ENCODE measurements at places on chromosomes 12 and 14.

DNA sequence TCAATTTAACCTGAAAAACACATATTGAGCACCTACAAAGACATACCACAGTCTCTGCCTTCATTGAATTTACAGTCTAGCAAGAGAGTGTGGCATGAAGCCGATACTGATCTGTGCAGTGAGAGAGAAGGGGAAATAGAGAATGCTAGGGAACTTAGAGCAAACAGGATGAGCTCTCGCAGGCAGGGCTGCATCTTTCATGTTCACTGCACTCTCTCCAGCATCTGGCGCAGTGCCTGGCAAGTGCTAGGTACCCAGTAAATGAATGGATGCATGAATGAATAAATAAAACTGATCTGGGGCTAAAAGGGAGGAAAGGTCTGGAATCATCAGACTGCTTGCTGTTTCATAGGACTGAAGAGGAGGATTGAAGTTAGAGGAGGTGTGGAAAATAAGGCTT is 256.5 kb upstream of the NPAS3 start:
- DNase-seq = no peak
- H3K4me1 ChIP-seq = no peaks in the 10 kb centered on the region
- H3K4me3 ChIP-seq = no peak overlapping the region
- H3K27me3 ChIP-seq = peaks cover 2% of the 10 kb centered on the region
- H3K36me3 ChIP-seq = no peaks in the 10 kb centered on the region

DNA sequence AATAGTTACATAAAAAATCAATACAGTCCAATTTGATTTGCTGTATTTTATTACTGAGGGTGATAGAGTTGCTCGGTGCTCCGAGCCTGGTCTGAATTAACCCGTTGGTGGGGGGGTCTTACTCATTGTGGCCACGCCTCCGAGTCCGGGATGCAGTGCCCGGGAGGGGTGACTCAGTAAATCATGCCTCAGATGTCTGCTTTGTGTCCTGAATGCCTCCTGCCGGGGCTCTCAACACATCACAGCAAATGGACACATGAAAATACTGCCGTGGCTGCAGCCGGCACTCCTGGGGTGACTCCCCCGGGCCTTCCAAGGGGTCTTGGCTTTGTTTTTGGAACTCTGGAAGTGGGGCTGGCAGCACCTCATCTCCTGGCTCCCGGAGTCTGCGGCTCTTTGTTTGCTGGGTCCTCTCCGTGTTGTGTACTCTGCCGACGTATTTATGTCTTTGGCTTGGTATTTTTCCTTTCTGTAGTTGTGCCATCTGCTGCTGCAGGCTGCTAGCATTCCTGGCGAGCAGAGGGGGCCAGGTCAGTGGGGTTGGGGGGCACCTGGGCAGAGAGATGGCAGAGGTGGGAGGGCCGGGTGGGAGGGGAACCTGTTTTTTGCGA is 129.0 kb downstream of the AACS start:
- no peak overlapping the region for H3K27ac ChIP-seq
- DNase-seq = no peak
- H3K4me1 ChIP-seq = no peaks in the 10 kb centered on the region
- H3K4me3 ChIP-seq = no peak overlapping the region

DNA sequence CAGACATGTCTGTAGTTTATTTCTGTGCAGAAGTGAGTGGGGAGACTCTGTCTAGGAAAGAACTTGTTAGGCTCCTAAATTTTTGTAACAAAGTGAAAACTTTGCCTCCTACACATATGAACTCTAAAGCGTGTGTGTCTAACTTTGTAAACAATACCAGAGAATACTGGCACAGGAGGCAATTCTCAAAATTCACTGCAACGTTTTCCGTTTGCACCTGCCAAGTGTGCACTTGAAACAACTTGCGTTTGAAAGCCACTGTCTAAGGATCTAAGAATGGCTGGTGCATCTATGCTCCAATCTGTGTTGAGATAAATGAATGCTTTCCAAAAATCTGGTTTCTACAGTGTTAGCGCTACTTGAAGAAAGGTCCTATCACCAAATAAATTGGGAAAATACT is 15.3 kb downstream of the GRIP1 start:
- DNase-seq = no peak
- H3K4me3 ChIP-seq = no peak overlapping the region
- H3K27me3 ChIP-seq = peaks cover 12% of the 10 kb centered on the region
- H3K4me1 ChIP-seq = no peaks in the 10 kb centered on the region
- H3K27ac ChIP-seq = no peak overlapping the region

DNA sequence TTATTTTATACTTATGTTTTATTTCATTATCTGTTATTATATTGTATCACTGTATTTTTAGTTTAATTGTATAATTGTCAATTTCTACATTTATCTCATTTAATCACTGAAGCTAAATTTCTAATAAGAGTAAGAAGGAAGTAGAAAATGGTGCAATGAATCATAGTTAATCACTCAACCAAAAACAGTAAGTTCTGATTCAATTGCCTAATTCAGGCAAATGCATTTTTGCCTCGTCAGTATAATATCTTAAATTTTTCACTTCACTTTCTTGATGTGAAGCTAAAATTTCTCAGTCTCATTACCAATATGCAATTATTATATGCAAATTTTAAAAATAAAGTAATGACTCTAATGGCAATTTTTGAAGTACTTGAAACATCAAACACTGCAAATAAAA is 340.5 kb upstream of the USP15 start:
- H3K36me3 ChIP-seq = no peaks in the 10 kb centered on the region
- no peaks in the 10 kb centered on the region for H3K27me3 ChIP-seq

DNA sequence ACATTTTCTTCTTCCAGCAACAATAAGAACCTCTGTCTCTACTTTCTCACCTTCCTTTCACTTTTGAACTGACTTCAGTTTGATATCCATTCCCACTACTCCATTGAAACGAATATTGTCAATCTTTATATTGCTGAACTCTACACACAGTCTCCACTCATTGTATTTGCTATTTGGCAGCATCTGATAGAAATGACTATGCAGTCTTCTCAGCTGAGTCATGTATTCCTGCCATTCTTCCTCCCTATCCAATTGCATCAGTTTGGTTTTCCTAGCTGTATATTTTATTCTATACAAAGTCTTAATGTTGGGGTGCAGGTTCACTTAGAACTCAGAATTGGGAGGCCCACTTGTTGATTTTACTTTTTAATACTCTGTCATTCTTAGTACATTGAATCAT is 107.5 kb upstream of the CPNE8 start:
- no peak overlapping the region for H3K4me3 ChIP-seq
- H3K27me3 ChIP-seq = no peaks in the 10 kb centered on the region
- no peak overlapping the region for H3K27ac ChIP-seq
